ENCODE measurements at places on chromosomes 13 and 19. TPM values are rescaled to one million over a fixed set of nuclear protein-coding genes. Genes with fewer than 3 reads are reported as not detected.

- DNase-seq, result no peak
- H3K4me3 ChIP-seq, result no peak overlapping the region
- no peak overlapping the region for H3K27ac ChIP-seq
Observed at GRCh38 chr13:64725492-64725891, 2504.6 kb downstream of the PCDH9 start.

GRCh38 chr13:59801107-59801880, 362.4 kb downstream of the DIAPH3 start:
- no peaks in the 10 kb centered on the region for H3K4me1 ChIP-seq
- H3K4me3 ChIP-seq, result no peak overlapping the region
- no peaks in the 10 kb centered on the region for H3K27me3 ChIP-seq
- DNase-seq, result no peak
- H3K27ac ChIP-seq, result no peak overlapping the region

- H3K27me3 ChIP-seq, result no peaks in the 10 kb centered on the region
- no peak overlapping the region for H3K4me3 ChIP-seq
- no peak for DNase-seq
- H3K4me1 ChIP-seq, result no peaks in the 10 kb centered on the region
- no peaks in the 10 kb centered on the region for H3K36me3 ChIP-seq
Observed at GRCh38 chr19:38980583-38981374, 5.2 kb upstream of the FBXO17 start.

- H3K27me3 ChIP-seq, result no peaks in the 10 kb centered on the region
- no peaks in the 10 kb centered on the region for H3K36me3 ChIP-seq
- no peak overlapping the region for H3K4me3 ChIP-seq
- no peaks in the 10 kb centered on the region for H3K4me1 ChIP-seq
- H3K27ac ChIP-seq, result no peak overlapping the region
- no peak for DNase-seq
Observed at GRCh38 chr13:68813180-68813796, 1294.3 kb upstream of the ATXN8OS start.

The NALCN gene
- 0.05 TPM for total RNA-seq

The PRTN3 gene
- total RNA-seq, result not detected

The CEACAM6 gene
- 0.17 TPM for total RNA-seq
